Activated T-helper 1 cell treated with anti-CD3 and anti-CD28 coated beads, Interleukin-2, amount 50 U/mL, for 16 hours (primary cell): ENCODE measurements at places on chromosomes 6 and 20.

GRCh38 chr20:51800872-51801121, 1.5 kb downstream of the SALL4 start:
- DNase-seq = no peak

GRCh38 chr6:43355862-43356590, 13.4 kb downstream of the ZNF318 start:
- DNase-seq = no peak

DNA sequence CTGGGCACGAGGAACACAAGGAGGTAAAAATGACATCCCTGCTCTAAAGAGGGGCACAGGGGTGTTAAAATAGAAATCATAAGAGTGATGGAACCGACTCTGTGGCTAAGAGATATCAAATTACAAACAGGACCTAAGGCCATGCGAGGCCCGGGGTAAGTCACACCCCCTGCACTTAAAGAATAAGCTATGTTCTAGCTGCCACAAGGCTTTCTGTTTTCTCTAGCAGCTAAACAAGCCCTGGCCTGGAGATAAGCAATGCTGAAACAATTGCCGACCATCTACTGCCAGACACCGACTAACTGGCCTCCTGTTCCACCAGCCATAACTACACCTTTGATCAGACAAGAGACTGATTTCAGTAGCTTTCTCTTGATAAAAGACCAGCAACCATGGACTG, 32.4 kb downstream of the MDGA1 start:
- DNase-seq = no peak

GRCh38 chr6:16803294-16804200, 42.3 kb upstream of the ATXN1 start:
- no peak for DNase-seq

DNA sequence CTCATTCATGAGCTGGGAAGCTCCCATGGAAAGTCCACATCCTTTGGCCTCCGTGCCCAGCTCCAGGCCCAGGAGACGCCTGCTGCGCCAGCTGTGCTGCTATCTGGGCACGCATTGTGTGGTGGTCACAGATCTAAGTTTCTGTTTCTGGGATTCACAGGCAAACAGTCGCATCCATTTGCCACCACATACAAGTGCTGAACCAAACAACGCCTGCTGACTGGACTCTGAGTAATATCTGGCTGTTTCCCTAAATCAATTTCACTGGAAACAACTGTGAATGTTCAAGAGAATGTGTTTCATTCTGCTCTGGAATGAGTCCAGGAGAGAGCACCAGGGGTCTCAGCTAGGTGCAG, 45.5 kb downstream of the IRF4 start:
- DNase-seq = no peak

GRCh38 chr6:3850451-3851203, 1.5 kb downstream of the FAM50B start:
- DNase-seq = no peak

GRCh38 chr20:4067600-4068261, 52.4 kb upstream of the RNF24 start:
- no peak for DNase-seq

- no peak for DNase-seq
Observed at GRCh38 chr6:44233567-44234100, 10.2 kb downstream of the SLC29A1 start.

GRCh38 chr20:22453244-22454080, 130.9 kb downstream of the FOXA2 start:
- no peak for DNase-seq
